ENCODE measurements at places on chromosomes 2 and 18. TPM values are rescaled to one million over a fixed set of nuclear protein-coding genes. Genes with fewer than 3 reads are reported as not detected.

DNA sequence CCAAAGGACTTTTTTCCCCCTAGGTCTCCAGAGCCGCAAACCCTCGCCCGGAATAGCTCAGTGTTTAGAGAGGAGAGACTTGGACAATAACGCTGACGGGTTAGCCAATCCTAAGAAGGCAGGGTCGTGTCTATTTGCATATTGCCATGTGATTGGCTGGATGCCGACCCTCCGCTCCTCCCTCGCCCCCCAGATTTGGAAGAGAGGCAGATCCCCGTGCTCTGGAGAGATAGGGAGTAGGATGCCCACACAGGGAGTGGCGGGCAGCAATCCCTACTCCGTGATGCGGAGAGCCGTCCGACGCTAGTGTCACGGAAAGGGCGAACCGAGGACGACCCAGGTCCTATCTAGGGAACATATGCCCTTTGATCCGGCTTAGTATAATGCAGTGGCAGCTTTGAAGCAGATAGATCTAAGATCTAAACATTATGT, 1.4 kb downstream of the WNT6 start:
- DNase-seq, result peak; percentile 95
- peaks cover 70% of the 10 kb centered on the region for H3K27me3 ChIP-seq
- H3K4me3 ChIP-seq, result peak overlapping the region; percentile 79

DNA sequence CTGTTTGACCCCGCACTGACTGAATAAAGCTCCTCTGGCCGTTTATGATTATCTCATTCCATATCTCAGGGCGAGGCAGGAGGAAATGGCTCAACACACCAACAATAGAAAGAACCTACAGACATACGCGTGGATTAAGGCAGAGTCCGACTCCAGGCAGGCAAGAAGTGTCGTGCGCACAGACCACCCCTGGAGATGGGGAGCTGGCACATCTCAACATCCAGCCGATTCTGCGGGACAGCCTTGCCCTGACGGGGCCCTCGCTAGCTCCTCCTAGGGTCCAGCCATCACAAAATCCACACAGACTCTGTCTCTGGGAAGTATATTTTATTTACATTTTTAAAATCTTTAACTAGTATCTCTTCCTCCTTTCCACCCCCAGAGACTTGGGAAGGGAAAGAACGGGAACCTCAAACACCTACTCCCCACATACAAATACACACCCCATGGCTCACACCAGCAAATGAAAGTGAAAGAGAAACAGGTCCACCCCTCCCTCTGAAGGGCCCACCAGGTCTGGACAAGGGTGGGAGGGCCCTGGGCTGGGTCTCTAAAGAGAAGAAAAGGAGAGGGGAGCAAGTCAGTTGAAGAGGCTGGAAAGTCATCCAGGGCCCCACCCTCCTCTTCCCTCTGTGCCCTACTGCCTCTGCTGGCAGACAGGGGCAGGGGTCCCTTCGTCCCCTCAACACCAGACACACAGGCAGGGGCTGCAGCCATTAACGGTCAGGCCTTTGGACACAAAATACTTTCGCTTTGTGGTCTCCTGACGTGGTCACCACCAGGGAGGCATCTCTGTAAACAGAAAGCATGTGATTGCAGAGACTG, 3.2 kb downstream of the GPBAR1 start:
- peaks cover 4% of the 10 kb centered on the region for H3K4me1 ChIP-seq
- no peak for DNase-seq
- no peaks in the 10 kb centered on the region for H3K27me3 ChIP-seq
- H3K27ac ChIP-seq, result no peak overlapping the region
- no peak overlapping the region for H3K4me3 ChIP-seq

DNA sequence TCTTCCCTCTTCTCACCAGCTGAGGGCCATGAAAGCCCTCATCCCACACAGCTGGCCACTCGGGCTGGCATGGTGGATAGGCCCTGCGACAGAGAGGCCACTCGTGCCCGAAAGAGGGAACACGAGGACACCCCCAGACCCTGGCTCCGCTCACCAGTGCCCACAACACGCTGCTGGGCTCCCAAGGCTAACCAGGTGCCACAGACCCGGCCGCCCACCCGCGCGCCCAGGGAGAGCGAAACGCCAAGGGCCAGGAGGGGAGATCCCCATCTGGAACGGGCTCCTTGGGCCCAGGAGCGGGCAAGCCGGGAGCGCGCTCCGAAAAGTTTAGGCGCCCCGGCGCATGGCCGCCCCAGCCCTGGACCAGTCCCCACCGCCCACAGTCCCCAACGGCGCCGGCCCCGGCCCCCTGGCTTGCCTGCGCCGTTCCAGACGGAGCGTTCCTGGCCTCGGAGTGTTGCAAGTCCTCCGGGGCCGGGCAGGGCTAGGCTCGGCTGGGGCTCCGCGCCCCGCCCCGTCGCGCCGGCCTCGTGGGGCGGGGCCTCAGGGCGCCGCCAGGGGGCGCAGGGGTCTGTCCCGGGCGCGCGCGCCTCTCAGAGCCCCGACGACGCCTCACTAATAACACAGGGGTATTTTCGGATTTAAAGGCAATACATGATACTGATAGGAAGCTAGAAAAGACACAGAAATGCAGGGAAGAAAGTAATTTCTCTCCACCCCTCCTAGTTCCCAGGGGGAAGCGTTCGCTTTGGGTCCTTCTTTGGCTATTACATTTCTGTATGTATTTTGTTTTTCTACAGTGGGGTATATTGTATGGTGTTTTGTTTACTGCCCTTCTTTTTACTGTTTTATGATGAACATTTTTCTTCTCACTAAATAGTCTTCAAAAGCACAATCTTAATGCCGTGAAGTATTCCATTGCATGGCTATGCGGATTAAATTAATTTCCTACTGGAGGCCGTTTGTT, at the start of gene TMBIM1:
Gene TMBIM1, minus strand, starts transcription at position 456 of the 967 bp plus-strand sequence. CDS start 10,362 bp downstream, outside the sequence.
- H3K27me3 ChIP-seq, result no peaks in the 10 kb centered on the region
- no peak within 1 kb of the TSS for H3K27ac ChIP-seq
- peak within 1 kb of the TSS; percentile 67 for H3K4me3 ChIP-seq
- DNase-seq, result peak; percentile 74
- 0 out of 2 replicates have a peak, but pooled peaks cover 2% of the 10 kb centered on the region for H3K4me1 ChIP-seq

SERPINB12 gene
- total RNA-seq, result not detected

TLX2 gene
- 0.20 TPM for total RNA-seq

PEX13 gene
- 22.4 TPM for total RNA-seq
